ENCODE measurements at places on chromosomes 2 and 18. TPM values are rescaled to one million over a fixed set of nuclear protein-coding genes. Genes with fewer than 3 reads are reported as not detected.
A peak's percentile ranks its signal among the peaks of the same experiment; 100 is the strongest.

FAP gene
- total RNA-seq = 0.71 TPM

TNFAIP6 gene
- 2.9 TPM for total RNA-seq

AQP12B gene
- not detected for total RNA-seq

TMEM17 gene
- 2.2 TPM for total RNA-seq

VIT gene
- total RNA-seq = 8.5 TPM

PRPF40A gene
- total RNA-seq = 33.8 TPM

TSGA10 gene
- 3.1 TPM for total RNA-seq

WNT10A gene
- total RNA-seq = not detected

PROM2 gene
- 1.4 TPM for total RNA-seq

PID1 gene
- total RNA-seq = 7.8 TPM

AMER3 gene
- total RNA-seq = not detected

DNA sequence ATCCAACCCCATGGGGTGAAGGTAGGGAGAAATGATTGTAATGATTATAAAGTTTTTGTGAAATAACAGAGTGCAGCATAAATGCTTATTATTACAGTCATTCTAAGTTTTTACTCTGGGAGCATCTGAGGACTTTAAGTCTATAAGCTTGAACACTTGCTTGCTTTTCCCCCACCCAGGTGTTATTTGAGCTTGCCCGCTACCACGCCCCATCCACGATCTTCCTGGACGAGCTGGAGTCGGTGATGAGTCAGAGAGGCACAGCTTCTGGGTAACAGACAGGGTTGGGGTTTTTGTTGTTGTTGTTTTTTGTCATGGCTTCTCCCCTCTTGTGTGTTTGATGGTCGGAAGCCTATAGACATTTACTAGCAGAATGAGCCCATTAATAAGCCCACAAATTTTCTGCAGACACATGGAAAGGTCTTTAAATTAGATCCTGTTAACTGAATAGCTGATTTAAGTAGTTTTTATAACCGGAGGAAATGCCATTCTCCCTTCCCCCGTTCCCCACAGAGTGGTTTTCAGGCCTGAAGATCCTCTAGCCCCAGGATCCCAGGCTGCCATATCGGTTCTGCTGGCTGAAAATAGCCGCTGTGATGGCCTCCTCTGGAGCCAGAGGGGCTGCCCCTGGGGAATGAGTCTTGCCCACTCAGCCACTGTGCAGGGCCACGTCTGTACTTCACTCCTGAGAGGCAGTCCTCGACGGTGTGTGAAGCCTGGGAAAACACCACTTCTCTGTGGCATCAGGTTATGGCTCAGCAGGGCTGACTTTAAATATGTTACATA, 39.9 kb upstream of the ELOA2 start:
- no peak for DNase-seq

DNA sequence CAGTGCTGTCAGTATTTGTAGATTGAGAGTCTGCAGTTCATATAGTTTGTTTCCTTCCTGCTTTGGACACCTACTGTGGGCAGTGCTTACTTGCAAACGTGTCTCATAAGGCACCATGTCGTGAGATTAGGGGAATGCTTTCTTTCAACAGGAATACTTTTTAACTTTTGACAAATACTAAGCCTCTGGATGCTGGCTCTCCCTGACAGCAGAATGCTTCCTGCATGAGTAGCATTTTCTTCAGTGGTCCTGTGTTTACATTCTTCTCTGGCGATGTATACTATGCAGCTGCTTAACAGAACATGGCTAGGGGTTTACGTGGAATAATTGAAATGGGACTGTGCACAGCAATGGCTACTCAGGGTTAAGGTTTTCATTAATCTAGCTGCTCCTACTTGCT, 807.5 kb downstream of the MBD2 start:
- no peak for DNase-seq

DNA sequence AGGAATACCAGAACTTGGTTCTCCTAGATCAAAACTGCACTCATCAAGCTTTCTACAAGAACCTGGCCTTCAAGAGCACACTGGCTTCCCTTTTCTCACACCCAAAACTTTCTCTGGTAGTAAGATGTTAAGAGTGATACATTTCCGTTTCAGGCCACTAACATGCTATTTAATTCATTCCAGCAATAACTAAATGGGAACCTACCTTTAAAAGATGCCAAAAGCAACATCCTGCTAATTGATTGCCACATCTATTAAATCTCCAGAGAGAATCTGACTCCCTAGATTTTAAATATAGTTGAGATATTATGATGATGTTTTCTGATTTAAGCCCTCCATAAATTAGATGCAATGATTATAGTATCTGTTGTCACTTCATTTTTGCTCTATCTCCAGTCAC, 71.6 kb downstream of the KCTD18 start:
- no peak for DNase-seq

- DNase-seq = no peak
Measured at GRCh38 chr2:48545244-48545643, 15.3 kb downstream of the STON1 start.

GRCh38 chr18:33440060-33441043, at the start of gene CCDC178:
TSS of gene CCDC178 (minus strand) at chr18:33440721. CDS start at chr18:33412088, 28,633 bp downstream.
- peak; percentile 17 for DNase-seq

DNA sequence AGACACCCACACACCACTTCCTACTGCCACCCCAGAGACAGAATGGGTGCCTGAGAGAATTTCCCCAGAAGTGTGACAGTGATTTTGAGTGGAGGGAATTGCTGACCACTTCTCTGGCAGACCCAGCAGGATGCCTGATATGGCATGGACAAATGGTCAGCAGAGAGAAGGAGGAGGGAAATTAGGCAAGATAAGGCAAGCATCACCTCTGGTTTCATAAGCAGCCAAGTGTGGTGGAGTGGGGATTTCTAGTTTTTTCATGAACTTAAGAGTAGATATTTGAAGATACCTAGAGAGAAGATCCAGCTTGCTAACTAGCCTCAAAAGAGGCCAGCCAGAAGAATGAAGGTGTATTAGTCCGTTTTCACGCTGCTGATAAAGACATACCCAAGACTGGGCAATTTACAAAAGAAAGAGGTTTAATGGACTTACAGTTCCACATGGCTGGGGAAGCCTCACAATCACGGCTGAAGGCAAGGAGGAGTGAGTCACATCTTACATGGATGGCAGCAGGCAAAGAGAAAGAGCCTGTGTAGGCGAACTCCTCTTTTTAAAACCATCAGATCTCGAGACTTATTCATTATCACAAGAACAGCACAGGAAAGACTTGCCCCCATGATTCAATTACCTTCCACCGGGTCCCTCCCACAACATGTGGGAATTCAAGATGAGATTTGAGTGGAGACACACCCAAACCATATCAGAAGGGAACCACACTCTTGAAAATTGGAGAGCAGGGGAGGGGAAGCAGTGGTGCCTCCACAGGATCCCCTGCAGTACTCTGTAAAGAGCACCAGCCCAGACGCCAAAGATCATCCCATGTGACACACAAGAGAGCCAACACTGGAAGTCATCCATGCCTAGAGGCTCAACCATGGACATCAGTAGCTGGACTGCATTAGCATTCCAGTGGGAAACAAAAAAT, 64.2 kb downstream of the RBM43 start:
- no peak for DNase-seq

GRCh38 chr18:501406-501714, 859 bp upstream of the COLEC12 start:
- no peak for DNase-seq

DNA sequence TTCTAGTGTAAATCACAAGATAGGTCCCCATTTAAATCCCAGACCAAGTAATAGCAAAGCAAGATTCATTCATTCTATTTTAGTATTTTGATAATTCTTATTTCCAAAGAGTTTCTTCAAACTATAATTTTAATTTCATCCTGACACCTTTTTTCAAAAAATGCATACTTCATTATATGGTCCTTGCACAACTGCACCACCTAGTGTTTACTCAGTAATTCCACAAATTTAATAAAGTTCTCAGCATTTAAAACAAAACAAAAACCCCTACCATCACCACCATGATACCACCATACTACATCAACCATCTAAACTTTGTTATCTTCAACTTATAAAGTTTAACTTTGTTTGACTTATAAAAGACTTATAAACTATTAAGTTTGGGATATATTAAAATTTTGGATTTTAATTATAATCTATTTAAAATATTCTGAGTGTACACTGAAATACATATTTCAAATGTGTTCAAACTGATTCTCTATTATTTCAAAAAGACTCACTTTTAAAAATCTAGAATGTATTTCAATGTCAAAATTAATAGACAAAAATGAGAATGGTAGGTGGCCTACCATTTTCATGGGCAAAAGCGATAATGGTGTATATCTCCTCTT, 44.2 kb downstream of the WDPCP start:
- DNase-seq = no peak

DNA sequence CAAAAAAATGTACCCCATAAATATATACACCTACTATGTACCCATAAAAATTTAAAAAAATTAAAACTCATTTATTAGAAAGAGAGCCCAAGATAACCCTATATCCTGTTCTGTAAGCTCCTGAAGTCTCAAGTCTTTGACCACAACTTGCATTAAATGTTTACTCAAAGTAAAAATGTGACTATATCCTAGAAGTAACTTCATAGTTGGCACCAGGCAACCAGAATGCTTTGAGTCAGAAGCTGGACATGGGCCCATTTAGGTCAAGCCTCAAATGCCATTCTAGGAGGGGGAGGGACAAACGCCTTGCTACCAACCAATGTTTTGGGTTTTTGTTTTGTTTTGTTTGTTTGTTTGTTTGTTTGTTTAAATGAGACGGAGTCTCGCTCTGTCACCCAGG, 9.3 kb upstream of the TBC1D8 start:
- DNase-seq = no peak

GRCh38 chr2:51789918-51790317, 758.0 kb upstream of the NRXN1 start:
- DNase-seq = no peak

DNA sequence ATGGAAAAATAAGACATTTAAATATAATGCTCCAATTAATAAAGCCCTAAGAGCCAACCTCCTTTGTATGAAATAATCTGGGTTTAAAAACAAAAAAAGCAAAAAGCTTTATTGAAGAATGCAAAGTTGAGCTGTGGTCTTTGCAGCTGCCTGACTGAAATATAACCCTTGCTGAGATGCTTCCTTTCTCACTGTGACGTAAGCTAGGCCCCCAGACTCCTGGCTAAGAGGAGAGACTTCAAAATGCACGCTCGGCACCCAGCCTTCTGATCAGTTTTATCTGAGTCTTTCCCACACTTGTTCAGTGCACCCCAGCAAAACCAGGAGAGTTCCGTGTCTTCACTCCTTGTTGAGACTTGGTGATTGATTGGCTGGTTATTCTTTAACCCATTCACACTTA, 115.3 kb downstream of the BCL11A start:
- no peak for DNase-seq

DNA sequence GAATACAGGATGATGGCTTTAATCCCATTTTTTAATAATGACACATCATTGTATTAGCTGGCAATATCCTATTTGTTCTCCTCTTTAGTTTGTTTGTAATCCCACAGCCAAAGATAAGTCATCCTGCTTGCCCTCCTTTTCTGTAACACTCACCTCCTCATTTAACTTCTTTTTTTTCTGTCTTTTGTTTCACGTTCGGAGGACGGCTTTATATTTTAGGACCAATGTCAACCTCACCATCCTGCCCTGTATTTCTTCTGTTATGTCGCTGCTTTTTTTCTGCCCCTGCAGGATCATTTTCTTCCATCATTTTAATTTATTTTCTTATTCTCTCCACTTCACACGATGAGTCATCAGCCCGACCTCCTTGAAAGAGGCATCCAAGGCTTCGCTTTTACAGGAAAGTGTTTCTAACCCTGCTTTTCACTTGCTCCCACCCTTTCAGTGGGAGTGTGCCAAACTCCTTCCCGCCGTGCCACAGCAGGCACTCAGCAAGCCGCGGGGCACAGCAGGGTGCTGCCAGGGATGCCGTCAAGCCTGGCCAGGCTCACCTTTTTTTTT, 11.4 kb downstream of the RAB31 start:
- DNase-seq = no peak

DNA sequence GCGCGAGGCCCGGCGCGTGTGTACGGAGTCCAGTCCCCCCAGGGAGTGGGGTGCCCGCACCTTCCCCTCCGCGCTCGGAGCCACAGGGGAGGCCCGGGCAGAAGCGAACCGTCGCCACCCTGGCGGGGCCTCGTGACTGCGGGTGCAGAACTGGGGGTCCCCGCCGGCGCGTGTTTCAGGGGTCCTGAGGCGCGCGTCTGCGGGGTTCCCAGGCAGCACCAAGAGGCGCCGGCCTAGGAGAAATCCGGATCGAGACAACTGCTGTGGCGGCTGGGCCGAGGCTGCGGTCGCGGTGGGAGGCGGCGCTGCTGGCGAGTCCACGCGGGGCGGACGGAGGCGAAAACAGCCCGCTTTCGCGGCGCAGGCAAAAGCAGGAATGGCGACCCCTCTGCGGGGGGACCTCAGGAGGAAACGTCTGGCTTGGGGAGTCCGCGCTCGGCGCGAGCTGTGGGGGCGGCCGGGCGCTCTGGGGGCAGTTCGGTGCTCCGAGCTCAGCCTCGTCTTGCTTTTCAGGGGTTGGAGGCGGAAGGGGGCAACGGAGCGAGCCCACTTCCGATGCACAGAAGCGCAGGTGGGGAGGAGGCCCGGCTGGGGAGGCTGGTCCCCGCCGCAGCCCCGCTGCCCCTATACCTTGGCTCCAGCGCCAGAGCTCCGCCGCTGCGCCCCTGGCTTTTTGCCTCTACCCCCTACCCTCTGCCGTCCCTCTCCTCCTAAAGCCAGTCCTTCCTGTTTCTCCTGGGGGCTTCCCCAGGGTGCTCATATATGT, 81.5 kb upstream of the LDLRAD4 start:
- DNase-seq = peak; percentile 36

DNA sequence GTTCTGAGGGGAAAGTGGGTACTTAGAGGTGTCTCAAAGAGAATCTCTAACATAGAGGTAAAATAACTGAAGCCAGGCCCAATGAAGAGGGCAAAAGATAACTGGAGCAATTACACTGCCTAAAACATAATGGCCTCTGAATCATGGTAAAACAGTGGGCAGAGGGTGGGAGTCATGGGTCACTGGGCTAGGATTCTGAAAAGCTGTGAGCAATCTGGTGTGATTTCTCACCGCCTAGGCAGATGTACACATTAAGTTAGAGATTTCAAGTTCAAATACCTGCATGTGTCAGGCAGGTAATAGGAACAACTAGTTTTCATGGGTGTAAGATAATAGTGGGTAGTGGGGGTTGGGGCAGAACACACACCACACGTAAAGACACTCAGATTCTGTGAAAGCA, 45.6 kb downstream of the INSIG2 start:
- no peak for DNase-seq

DNA sequence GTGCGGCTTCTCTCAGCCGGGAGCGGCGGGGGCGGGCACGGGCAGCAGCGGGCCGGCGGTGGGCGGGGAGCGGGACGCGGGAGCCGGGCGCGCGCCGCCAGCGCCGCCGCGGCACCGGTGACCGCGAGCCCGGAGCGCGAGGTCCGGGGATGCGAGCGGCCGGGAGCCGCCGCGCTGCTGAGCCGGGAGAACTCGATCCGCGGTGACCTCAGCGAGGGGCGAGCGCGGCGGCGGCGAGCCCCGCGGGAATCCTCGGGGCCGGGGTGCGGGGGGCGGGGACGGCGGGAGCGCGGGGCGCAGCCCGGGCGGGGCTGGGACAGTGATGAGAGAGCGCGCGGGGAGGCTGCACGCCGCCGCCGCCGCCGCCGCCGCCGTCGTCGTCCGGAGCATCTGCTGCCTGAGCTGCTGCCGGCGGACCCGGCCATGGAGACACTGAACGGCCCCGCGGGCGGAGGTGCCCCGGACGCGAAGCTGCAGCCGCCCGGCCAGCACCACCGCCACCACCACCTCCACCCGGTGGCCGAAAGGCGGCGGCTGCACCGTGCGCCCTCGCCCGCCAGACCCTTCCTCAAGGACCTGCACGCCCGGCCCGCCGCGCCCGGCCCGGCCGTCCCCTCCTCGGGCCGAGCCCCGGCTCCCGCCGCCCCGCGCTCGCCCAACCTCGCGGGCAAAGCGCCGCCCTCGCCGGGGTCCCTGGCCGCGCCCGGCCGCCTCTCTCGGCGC, at the start of gene MTCL1:
MTCL1 (plus strand) TSS at position 319 of the 723 bp plus-strand sequence; CDS start at position 424, 105 bp downstream.
- DNase-seq = peak; percentile 25

Measured in left ventricle myocardium inferior (tissue), 1 donor.